ENCODE measurements at places on chromosomes 3 and 15.
A peak's percentile ranks its signal among the peaks of the same experiment; 100 is the strongest.

DNA sequence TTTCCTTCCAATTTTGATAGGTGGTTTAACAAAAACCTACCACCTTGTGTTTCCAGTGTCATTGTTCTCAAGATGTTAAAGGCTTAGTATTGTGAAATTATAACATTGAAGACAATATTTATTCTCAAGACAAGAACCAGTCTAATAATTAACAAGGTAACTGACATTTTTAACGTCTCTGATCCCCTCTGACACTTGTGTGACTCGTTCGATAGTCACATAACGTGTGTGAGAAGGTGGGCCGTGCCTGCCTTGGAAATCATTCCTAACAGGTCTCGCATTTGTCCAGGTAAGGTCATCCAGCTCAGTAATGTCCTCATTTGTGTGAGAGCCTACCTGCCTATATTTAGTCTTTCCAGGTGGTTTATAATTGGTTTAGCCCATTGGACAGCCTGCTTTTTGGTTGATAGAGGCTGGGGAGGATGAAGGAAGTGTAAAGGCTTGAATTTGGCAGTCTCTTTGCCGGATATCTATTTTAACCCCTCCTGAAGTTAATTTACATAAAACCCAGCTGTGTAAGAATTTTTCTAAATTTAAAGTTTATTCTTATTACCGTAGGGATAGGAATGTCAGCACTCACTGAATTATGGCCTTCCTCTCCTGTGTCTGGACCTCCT, 94.4 kb downstream of the AKAP13 start:
- no peak for DNase-seq

GRCh38 chr15:99474909-99475753, 90.7 kb upstream of the MEF2A start:
- no peak for DNase-seq

DNA sequence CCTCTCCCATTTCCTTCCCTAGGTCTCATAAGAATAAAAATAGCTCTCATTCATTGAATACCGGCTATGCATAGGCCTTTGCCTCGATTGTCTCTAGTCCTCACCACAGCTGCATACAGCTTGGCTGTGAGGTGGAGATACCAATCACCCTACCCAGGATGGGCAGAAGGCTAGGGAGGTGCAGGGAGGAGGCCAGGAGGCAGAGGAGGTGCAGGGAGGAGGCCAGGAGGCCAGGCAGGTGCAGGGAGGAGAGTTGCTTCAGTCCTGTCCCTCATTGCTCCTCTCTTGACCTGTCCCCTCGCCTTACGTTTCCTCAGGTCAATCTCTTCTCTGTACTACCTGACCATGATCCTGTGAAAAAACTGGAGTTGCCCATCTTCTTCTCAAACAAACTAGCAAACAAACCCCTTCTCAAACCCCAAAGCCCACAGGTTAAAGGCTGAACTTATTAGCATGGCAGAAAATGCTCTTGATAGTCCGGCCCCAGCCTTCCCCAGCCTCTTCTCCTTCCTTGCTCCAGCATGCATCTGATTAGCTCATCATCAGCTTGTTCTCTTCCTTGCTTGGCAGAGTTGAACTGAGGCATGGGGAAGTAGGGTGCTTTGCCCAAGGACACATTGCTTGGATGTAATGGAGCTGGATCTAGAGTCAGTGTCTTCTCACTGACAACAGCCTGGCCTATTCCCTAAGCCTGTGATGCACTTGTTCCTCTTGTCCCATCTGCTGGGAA, 15.8 kb downstream of the PODXL2 start:
- DNase-seq: no peak

GRCh38 chr3:67640023-67640660, 14.3 kb downstream of the SUCLG2 start:
- DNase-seq: no peak

DNA sequence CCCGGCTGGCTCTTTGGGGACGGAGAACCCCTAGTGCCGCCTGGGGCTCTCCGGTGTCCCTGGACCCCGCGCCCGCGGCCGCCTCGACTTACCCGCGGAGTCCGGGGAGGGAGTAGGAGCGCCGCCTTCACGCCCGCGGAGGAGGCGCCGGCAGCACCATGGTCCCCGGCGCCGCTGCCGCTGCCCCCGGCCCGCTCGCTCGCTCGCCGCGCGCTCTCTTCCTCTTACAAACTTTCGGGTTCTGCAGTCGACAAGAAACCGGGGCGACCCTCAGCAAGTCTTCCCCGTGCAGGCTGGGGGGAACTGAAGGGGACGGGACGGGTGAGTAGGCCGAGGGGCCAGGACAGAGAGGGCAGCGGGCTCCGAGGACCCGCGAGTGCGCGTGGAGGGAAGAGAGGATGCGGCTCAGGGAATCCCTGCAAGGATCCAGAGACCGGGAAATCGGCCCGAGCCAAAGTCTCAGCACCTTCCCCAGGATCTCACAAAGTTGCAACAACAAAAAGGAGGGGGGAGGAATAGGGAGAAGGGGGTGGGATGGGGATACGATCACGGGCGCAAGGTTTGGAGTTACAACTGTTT, 2.0 kb downstream of the FOXP1 start:
- DNase-seq: no peak

DNA sequence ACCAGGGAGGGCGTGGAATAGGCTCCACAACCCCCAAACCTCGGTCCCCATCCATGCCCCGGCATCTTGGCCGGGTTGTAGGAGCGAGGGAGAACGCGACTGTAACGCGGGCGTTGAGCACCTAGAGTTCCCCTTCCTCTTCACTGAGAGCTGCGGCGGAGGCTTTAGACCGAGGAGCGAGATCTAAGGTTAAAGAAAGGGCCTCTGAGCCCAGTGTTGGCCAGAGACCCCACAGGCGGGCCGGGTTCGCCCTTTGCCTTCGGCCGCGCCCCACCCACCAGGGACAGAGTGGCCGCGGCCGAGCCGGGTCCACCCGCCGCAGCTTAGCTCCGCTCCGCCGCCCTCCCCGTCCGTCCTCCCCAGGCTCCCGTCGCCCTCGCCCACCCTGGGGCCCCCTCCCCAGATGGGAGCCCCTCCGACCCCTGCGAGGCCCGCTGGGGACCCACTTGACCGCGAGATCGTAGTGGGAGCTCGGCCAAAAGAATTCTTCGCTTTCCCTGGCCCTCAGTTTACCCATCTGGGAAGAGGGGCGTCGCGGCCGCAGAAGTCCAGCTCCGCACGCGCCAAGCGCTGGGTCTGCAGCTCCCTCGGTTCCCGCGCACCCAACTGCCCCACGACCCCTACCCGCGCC, 425 bp downstream of the ANPEP start:
- DNase-seq: no peak

DNA sequence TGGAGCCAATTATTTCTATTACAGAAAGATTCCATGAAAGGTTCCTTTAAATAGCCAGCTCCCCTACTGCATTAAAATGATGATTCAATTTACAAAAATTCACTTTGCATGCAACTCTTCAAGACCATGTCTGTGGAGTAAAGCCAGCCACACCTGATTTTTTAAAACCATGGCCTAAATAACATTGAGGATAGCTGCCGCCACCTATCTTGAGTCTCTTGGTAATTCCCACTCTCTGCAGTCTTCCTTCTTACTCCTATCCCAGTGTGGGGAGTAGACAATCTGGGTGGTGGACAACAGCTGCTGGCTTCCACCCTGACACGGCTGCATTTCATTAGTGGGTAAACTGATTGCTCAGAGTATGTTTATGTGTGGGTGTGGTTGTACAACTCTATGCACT, 10.7 kb downstream of the LRTM1 start:
- DNase-seq: no peak

DNA sequence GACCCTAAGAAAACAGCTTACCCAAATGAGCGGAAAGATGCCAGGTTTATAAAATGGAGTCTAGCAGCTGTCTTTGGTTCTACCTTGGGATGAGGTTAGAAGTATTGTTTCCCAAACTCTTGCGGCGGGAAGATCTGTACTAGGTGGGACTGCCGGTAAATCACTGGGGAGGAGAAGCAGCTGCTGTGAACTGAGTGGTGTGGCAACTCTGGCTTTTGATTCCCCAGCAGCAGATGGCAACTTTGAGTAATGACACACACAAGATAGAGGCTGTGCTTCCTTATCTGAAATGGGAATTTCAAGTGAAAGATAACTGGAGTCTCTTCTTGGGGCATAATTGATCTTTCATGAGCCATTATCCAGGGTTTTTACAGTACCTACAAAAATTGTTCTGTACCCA, 184.9 kb downstream of the ATG7 start:
- no peak for DNase-seq

- no peak for DNase-seq
Measured at GRCh38 chr15:60255390-60255789, 142.4 kb downstream of the ANXA2 start.

DNA sequence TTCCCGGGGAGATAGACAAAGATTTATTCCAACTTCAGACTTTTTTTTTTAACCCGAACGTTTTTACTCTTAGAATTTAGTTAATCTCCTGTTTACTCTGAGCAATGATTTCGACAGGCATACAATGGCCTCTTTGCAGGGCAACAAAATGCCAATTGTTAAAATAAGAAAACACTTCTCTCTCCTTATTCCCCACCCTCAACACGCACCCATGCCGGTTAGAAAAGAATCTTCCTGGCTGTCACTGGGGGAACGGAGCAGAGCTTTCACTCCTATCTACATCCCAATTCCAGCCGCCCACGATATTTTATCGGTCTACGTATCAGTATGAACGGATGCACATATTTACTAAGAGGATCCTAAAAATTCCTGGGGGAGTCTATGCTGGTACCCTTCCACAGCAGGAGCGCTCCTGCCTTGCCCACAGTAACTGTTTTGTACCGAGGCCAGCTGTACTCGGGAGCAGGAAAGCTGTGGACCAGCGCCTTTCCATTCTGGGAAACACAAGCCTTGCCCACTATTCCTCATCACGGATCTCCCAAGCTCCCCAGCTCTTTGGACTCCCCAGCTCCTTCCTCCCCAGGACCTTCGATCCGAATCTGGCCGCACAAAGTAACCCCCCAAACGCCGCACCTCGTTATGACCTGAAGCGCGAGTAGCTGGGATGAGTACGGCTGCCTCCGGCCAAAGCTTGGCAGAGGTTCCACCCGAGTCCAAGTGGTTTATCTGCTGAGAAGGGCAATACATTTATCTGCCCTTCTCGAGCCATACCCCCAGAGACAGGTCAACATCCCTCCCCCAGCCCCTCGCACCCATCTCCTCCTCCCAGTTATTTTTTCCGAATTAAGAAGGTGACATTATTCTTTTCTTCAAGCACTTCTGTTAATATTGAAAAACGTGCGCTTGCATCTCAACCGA, 2.2 kb upstream of the FOXB1 start:
- no peak for DNase-seq

DNA sequence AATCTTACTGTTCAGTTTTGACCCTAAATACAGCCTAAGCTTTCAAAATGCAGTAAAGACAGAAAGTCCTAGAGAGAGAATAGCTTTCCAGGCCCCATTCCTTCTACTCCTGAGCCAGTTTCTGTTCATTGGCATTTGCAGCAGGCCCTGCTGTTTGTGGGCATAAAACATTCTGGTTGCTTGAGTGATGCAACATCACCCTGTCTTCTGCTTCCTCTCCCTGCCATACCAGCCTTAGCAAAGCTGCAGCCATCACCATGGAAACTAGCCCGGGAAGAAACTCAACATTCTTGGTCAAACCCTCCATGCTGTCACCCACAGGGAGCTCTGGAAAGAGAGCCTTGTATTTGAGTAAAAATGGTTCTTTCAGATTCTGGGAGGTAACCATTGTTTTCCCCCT, 325.7 kb downstream of the MAGI1 start:
- DNase-seq: peak; percentile 74

- peak; percentile 49 for DNase-seq
Measured at GRCh38 chr3:89851974-89852621, 744.7 kb downstream of the EPHA3 start.

DNA sequence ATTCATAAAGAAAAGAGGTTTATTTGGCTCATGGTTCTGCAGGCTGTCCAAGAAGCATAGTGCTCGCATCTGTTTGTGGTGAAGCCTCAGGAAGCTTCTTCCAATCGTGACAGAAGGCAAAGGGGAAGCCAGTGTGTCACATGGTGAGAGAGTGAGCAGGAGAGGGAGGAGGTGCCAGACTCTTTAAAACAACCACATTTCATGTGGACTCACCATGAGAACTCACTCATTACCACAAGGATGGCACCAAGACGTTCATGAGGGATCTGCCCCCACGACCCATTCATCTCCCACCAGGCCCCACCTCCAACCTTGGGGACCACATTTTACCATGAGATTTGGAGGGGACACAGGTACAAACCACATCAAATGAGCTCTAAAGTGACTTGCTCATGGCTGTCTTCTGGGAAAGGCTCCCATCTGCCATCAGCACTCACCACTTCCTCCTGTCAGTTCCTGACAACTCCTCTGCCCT, 327.3 kb upstream of the TLE3 start:
- DNase-seq: no peak

GRCh38 chr15:48823237-48823636, 12.4 kb upstream of the CEP152 start:
- no peak for DNase-seq

GRCh38 chr3:59821274-59821673, 771.4 kb upstream of the CFAP20DC start:
- DNase-seq: no peak

DNA sequence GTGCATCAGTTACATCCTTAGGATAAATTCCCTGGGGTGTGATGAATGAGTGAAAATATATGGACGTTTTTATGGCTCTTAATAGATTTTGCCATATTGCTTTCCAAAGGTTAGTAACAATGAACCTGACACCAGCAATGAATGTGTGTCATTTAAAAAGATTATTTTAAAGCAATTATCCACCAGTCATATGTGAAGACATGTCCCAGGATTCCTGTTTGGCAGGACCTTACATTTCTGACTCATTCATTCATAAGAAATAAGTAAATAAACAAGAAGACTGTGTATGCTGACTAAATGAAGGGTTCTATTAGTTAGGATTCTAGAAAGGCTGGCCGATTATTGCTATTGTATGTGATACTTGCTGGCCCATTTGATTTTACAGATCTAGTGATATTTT, 201.5 kb downstream of the SOX2 start:
- DNase-seq: no peak

DNA sequence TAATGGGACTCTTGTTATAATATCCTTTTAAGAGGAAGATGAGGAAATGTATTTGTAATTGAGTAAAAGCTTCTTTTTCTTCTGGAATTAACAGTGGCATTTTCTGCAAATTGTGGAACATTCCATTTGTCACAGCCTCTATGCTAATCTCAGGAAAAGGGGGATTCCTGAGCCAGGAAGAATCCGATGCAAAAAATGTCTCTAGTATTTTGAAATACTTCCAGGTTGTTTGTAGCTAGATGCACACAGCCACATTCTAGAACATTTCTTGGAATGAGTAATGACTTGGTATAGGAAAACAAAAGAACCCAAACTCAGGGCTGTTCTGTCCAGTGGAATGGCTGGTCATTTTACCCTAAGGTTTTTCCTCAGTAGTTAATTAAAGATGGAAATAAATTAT, 98.5 kb upstream of the SLC2A2 start:
- DNase-seq: peak; percentile 88

GRCh38 chr3:88988906-88989305, 118.5 kb upstream of the EPHA3 start:
- DNase-seq: no peak

- DNase-seq: no peak
Measured at GRCh38 chr3:191637611-191638010, 176.6 kb downstream of the PYDC2 start.

- DNase-seq: no peak
Measured at GRCh38 chr3:64221571-64222257, 3.6 kb downstream of the PRICKLE2 start.
